NCI-H446 (cell line): ENCODE measurements at places on chromosomes 7 and 10.
A peak's percentile ranks its signal among the peaks of the same experiment; 100 is the strongest.

GRCh38 chr10:122089311-122090017 is 100.5 kb downstream of the TACC2 start:
- no peak for DNase-seq

DNA sequence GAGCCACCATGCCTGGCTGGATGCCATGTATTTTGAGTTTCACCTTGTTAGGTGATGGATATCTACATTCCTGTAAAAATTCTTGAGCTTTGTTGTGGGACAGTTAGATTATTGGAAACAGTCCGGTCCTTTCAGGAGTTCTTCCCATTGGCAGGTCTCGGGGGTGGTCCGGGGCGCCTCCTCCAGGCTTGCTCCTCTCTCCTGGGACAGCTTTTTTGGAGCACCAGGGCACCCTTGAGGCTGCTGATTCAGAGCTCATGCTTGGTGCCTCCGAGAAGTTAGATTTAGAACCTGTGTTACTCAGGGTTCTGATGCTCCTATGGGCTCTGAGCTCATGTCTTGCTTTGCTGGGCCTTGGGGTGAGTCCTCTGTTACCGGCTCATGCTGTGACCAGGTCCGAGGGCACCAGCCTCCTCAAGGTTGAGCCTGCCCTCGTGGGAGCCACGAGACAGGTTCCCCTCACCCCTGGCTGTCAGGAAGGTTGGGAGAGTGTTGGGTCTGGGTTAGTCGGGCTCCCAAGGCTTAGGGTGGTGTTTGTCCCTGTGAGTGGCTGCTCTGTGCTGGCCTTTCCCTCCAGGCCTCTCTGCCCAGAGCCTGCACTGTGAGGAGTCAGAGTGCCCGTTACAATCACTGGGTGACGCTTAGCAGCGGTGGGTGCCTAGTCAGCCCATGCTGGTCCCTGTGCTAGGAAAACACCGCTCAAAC is 6.0 kb downstream of the SPRN start:
- no peak for DNase-seq

DNA sequence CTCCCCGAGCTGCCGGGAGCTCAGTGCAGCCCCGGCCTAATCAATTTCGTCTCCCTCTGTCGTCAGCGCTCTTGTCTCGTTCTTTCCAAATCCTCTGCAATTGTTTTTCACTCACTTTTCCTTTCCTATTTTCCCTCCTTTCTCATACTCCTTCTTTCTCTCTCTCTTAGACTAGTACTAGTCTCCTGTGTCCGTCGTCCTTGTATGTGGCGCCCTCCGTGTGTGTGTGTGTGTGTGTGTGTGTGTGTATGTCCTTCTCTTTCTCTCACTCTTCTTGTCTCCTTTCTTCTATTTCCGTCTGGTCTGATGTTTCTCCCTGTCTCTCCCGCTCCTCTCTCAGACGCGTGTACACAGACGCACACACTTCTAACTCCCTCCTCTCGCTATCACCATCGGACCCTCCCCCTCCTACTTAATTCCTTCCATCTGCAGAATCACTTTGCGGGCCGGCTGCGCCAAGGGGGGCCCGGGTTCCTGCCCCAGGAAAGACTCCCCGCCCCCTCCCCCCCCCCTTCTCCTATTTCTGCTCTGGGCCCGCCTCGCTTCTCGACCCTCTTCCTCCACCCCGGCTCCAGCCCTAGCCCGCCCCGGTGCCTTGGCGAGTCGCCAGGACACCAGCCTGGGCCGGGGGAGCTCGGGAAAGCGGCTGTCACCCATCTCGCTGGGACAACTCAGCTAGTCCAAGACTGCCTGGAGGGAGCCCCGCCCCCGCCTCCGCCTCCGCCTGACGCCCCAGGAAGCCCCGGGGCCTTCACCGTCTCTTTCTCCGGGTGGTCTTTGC is 743 bp upstream of the ZCCHC24 start:
- peak; percentile 48 for DNase-seq

DNA sequence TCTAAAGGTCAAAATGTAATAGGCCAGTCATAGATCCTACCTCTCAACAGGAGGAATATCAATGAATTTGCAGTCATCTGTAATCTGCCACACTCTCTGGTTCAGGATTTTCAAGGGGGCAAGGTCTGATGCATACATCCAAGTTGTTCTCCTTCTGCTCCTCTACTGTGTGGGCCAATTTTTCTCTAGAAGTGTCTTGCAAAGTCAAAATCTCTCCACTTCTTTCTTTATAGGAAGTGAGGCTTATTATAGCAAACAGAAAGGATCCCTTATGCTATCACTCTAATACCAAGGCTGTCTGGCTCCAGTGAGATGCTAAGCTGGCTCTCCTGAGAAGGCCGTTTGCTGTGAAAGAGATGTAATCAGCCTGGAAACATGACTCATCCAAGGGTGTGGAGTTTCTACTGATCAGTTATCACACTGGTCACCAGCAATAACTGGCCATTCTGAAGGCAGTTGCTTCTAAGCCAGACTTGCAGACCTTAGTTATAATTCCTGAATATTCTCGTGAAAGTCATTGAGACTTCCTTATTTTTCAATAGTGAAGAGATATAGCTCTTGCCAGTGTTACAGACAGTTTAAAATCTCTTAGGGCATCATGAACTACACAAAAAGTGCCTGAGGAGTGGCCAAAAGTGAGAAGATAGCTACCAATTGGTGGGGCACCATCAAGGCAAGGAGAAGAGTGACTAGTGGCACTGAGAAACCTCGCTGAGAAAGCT is 43.2 kb upstream of the LRGUK start:
- DNase-seq, result no peak

GRCh38 chr10:119687192-119688032 is 36.2 kb downstream of the BAG3 start:
- no peak for DNase-seq

DNA sequence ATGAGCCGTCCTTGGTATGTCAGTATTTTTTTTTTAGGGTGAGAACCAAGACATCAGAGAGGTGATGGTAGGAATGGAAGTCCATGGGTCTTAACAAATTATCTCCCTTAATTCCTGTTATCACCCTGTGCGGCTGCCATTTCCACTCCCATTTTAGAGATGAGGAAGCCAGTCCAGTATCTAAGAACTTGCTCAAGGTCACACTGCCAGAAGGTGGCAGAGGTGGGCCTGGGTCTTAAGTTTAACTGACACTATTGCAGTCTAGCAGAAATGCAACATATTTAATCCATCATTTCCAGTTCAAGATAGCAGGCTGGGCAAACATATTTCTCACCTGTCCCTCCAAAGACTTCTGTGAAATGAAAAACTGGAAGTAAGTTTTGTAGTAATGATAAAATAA is 108.3 kb downstream of the GLI3 start:
- DNase-seq, result no peak

DNA sequence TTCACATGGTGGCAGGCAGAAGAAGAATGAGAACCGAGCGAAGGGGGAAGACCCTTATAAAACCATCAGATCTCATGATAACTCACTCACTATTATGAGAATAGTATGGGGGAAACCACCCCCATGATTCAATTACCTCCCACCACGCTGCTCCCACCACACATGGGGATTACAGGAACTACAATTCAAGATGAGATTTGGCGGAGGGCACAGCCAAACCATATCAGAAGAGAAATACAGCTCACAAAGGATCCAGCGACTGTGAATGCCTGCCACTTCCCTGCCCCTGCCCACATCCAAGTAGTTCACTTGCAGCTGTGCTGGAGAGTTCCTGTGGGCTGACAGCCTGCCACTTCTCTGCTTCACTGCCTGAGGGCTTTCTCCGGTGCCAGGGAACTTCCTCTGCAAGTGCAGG is 148.7 kb downstream of the C7orf25 start:
- DNase-seq, result no peak

- DNase-seq, result no peak
Measured at GRCh38 chr7:128004623-128005022, 26.6 kb downstream of the LRRC4 start.

GRCh38 chr10:103544657-103545310 is 51.3 kb downstream of the NEURL1 start:
- no peak for DNase-seq

DNA sequence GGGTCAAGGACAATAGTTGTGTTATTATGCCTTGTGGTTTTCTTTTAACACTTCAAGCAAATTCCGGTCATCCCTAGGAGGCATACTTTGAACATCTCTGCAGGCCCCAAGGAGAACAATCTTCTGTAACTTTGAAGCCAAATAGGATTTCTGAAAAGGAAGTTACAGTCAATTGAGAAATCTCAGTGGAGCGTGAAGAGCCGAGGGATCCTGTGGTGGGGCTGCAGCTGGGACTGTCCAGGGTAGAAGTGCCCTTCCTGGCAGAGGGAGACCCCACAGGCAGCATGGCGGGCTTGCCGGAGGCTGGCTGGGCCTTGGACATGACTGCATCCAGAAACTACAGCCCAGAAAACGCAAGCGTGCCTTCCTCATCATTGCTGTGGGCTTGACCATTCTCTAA is 179.7 kb downstream of the PTPN20 start:
- no peak for DNase-seq

- no peak for DNase-seq
Measured at GRCh38 chr10:7432884-7433726, 22.3 kb upstream of the SFMBT2 start.

GRCh38 chr7:139682136-139683013 is 95.4 kb downstream of the HIPK2 start:
- no peak for DNase-seq

DNA sequence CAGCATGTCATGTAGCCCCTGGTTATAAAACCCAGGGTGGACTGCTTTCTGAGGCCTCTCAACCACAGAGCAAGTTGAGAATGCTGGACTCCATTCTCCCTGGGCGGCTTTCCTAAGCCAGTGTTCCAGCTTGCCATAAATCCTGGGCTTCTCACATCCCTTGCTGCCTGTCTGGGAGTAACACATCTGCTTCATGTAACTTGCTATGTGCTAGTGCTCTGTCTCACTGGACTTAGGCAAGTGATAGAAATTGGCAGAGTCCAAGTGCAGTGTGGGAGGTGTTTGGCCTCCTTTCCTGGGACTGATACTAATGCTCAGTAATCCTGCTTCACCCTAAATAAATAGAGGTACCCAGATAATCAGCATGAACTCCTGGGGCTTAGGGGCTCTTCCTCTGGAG is 277.1 kb upstream of the POM121L12 start:
- DNase-seq, result no peak

GRCh38 chr10:78933828-78934531 is 134.8 kb upstream of the ZMIZ1 start:
- DNase-seq, result no peak

DNA sequence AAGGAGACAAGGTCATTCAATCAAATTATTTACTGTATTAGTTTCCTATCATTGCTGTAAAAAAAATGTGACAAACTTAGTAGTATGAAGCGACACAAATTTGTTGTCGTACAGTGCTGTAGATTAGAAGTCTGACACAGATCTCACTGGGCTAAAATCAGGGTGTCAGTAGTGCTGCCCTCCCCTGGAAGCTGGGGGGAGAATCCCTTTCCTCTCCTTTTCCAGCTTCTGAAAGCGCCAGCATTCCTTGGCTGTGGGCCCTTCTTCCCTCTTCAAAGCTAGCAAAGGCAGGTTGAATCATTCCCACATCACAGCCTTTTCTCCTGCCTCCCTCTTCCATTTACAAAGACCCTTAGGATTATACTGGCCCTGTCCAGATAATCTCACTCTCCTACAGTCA is 28.0 kb downstream of the VPS41 start:
- DNase-seq, result no peak

DNA sequence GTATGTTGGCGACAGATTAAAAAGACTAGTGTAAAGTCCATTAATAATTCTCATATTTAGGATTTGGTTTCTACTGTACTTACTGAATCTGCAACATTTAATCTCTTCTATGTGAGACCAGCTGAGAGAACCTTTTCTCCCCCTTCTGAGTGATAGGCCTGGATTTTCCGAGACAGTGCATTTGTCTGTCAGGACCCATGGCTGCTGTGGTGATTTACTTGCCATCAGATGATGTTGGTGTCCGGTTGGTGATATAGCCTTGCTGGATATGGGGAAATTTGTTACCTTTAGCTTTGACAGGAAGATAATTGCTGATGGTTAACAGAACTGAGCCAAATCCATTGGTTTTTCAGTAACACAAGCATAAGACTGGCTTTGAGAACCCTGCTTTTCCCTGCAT is 517.2 kb downstream of the LRMDA start:
- no peak for DNase-seq

DNA sequence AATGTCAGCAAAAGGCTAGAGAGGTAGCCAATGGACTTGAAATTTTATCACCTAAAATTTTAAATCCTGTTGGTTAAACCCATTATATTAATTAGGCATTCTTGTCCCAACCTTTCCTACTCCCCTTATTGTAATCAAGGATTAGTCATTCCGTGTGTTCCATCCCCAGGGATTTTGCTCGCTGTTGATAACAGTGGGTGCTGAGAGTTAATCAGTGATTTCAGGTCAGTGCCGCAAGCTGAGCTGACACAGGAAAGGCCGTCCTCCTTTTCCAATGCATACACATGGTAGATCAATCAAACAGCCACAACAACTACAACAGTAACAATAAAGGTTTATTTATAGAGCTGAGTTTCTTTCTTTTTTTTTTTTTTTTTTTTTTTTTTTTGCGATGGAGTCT is 271.4 kb downstream of the ACTR3B start:
- DNase-seq, result no peak

DNA sequence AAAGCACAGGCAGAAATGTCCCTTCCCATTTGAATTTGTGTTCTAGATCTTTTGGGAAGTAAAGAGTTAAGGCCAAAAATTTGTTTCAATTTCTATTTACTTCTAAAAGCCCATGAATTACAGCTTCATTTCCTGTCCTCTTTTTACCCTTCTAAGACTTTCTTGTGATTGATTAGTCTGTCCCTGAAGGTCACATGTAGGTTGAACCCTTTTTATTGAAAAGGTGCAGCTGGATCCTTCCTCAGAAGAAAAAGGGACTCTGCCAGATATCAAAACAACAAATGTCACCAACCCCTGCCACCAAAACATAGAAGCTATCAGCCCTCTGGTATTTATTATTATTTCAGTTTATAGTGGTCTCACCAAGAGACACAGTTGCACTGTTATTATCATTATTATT is 424.9 kb upstream of the DPP6 start:
- no peak for DNase-seq

GRCh38 chr10:528173-529165 is 161.0 kb downstream of the DIP2C start:
- no peak for DNase-seq

GRCh38 chr10:89900554-89900953 is 199.2 kb downstream of the KIF20B start:
- no peak for DNase-seq

DNA sequence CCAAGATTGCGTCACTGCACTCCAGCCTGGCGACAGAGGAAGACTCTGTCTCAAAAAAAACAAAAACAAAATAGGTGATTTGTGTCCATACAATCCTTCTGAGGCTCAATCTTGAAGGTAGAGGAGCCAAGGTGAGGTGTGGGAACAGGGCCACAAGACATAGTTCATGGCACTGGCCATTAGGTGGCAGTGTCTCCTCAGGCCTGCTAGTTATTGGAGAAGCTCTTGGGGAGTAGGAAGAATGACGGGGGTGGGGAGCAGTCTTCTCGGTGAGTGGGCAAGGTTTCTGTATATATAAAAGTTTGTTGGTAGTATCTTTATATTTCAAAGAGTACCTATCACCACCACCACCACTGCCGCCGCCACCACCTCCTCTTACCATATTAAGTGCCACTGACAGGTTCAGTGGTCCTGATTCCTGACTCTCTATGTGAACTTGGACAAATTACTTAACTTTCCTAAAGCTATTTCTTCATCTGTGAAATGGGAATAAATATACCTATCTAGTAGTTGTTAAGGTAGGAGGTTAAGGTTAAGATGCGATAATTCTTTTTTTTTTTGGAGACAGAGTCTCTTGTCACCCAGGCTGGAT is 24.0 kb downstream of the CCSER2 start:
- DNase-seq, result peak; percentile 30
